Mesothelial cell of epicardium (in vitro differentiated cells): ENCODE measurements at places on chromosomes 12 and 14. TPM values are rescaled to one million over a fixed set of nuclear protein-coding genes. Genes with fewer than 3 reads are reported as not detected.

SOAT2 gene
- 0.13 to 0.40 TPM (median 0.20 TPM) in 3 replicates for total RNA-seq

MYL6B gene
- total RNA-seq, result 150 to 151 TPM (median 150 TPM) in 3 replicates

CLEC14A gene
- 0.13 TPM in 1 of 3 replicates, not detected in the others for total RNA-seq

NEUROD4 gene
- not detected in 3 replicates for total RNA-seq

PMEL gene
- 3.6 to 5.3 TPM (median 5.1 TPM) in 3 replicates for total RNA-seq

TMEM233 gene
- total RNA-seq, result not detected in 3 replicates

RPL10L gene
- not detected in 3 replicates for total RNA-seq

TPPP2 gene
- 0.47 to 0.58 TPM in 2 of 3 replicates, not detected in the other for total RNA-seq

C3AR1 gene
- not detected in 3 replicates for total RNA-seq

AKAP3 gene
- total RNA-seq, result 1.0 to 1.6 TPM (median 1.5 TPM) in 3 replicates

RD3L gene
- not detected in 3 replicates for total RNA-seq

HOXC4 gene
- 67.4 to 73.6 TPM (median 69.4 TPM) in 3 replicates for total RNA-seq

PTPRO gene
- total RNA-seq, result 2.1 to 4.3 TPM (median 2.6 TPM) in 3 replicates

GRCh38 chr12:118853634-118854033, 127.7 kb upstream of the SRRM4 start:
- no peak for DNase-seq

- DNase-seq, result no peak
These were observed 1.5 kb downstream of the MYL6 start for GRCh38 chr12:56159482-56160192.

GRCh38 chr12:76084863-76085519, 506 bp upstream of the NAP1L1 start:
- DNase-seq, result no peak

DNA sequence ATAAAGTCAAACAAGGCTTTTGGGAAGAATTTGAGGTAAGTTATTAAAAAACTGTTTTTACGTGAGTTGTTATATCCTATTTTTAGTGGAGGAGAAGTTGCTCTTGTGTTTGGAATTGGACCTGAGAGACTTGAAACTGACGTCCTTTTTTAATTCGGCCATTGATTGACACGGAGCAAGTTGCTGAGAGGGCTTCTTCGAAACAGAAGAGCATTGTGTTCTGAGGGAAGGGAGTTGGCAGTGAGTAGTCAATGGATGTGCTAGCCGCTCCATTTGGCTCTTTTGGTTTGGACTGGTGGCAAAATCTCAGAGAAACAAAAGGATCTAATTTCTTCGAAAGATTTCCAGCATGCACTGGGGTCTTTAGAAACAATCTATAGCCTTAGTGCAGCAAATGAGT, 37.3 kb downstream of the PTPN11 start:
- no peak for DNase-seq

GRCh38 chr14:100605706-100606686, 18.8 kb upstream of the BEGAIN start:
- no peak for DNase-seq

DNA sequence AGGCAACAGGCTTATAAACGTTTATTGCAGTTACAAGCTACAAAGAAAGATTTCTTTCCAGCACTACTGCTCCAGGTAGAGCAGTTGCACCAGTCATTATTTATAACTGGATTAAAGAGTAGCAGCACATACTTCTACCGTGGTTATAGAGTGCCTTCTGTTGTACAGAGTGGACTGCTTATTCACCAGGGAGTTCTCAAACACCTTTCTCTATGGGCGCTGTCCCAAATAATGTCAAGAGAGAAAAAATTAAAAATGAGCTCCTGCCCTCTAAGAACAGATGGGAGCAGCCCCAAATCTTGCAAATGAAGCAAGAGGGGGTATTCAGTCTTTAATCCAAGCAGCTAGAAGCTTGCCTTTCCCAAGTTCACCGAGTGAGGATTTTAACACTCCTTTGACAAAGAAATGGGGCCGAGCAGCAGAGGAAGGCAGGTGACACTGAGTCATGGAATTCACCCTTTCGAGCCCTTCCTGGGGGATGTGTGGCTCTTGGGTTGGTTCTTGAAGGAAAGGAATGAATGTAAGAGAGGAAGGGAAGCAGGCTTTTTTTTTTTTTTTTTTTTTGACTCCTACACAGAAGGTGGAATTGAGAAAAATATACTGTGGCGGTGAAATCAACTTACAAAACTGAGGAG, 181.2 kb downstream of the PRKCH start:
- DNase-seq, result no peak

- DNase-seq, result no peak
These were observed 363.0 kb upstream of the FKBP4 start for GRCh38 chr12:2431810-2432209.

DNA sequence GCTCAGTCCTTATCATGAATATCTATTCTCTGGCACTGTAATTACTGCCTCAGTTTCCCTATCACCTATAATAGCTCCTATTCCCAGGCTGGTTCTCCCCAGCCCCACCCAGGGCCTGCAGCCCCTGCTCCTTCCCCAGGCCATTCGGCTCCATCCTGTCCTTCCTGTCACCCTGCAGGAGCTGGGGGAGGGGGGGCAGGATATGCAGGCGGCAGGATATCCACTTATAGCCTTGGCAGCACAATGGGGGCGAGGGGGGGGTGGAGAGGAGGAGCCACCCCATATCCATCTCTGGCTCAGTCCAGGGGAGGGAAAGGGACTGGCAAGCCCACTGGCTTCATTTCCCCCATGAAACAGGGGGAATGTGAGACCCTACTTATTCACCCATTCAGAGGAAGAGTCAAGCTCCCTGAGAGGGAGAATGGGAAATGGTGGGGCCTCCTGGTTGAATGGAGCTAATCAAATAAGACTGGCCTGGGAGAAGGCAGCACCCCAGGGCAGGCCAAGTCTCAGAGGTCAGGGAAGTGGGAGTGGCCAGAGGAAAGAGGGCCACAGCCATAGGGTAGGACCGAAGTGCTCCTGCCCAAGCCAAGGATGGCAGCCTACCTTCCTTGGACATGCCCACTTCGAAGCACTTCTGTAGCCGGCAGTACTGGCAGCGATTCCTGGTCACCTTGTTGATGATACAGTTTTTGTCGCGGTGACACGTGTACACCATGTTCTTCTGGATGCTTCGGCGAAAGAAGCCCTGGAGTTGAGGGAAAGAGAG, 7.8 kb upstream of the ITGB7 start:
- DNase-seq, result no peak

DNA sequence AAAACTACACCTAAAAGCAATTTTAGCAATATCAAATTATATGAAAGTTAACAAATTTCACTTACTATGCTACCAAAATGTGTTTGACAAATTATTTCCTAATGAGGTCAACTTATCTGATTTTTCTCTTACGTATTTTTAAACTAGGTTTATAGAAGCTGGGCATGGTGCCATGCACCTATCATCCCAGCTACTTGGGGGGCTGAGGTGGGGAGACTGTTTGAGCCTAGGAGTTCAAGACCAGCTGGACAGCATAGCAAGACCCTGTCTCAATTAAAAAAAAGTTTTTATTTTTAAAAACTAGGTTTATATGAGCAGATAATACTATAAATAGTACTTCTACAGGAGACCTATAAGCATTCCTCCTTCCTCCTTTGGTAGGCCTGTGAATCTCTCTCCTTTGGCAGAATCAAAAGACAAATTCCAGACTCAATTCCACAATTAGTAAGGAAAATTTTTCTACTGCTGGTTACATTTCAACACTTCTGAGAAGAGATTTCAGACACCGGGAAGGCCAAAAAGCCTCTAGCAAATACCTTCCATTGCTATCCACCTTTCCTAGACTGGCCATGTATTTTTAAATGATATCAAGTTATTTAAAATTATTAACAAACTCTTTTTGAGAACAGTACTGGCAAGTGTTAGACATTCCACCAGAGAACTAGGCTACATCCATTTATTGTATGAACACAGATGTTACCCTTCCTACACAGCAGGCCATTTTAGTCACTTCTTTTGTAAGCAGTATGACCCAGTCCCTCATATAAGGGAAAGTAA, 34.4 kb downstream of the CDK17 start:
- DNase-seq, result no peak

GRCh38 chr14:101625336-101626097, 64.2 kb downstream of the DIO3 start:
- no peak for DNase-seq

GRCh38 chr14:63192085-63192484, 12.2 kb upstream of the RHOJ start:
- DNase-seq, result no peak

GRCh38 chr14:41868396-41868795, 261.7 kb downstream of the LRFN5 start:
- no peak for DNase-seq

DNA sequence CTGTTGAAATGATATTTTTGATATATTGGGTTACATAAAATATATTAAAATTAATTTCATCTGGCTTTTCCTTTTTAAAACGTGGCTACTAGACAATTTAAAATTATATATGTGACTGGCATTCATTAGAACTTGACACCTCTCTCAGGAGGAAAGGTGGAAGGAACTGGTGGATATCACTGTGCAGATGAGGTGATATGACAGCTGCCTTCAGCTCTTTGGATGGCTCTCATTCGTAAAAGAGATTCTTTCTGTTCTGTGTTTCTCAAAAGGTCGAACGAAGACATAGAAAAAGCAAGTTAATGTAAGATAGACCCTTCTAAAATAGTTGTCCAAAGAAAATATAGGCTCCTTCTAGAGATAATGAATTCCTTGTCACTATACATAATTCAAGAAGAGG, 36.6 kb downstream of the CRADD start:
- no peak for DNase-seq

- no peak for DNase-seq
These were observed 777.9 kb upstream of the TMEM132C start for GRCh38 chr12:127489061-127489460.

- DNase-seq, result no peak
These were observed 13.9 kb downstream of the MFAP5 start for GRCh38 chr12:8648576-8649205.

DNA sequence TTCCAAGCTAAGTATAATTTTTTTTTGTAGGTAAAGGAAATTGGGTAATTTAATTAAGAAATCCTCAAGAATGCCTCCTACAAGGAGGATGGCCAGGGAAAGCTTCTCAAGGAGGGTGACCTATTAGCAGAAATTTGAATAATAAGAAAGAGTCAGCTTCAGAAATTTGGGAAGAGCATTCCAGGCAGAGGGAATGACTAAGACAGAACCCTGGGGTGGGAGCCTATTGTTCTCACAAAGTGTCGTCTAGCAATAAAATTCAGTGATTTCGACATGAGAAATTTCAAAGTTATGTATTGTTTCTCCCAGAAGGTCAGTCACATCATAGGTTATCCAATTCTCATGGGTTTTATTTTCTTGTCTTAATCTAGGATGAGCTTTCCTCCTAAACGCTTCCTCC, 1168.4 kb downstream of the AACS start:
- DNase-seq, result no peak

GRCh38 chr12:28328967-28329366, 138.7 kb downstream of the CCDC91 start:
- no peak for DNase-seq

DNA sequence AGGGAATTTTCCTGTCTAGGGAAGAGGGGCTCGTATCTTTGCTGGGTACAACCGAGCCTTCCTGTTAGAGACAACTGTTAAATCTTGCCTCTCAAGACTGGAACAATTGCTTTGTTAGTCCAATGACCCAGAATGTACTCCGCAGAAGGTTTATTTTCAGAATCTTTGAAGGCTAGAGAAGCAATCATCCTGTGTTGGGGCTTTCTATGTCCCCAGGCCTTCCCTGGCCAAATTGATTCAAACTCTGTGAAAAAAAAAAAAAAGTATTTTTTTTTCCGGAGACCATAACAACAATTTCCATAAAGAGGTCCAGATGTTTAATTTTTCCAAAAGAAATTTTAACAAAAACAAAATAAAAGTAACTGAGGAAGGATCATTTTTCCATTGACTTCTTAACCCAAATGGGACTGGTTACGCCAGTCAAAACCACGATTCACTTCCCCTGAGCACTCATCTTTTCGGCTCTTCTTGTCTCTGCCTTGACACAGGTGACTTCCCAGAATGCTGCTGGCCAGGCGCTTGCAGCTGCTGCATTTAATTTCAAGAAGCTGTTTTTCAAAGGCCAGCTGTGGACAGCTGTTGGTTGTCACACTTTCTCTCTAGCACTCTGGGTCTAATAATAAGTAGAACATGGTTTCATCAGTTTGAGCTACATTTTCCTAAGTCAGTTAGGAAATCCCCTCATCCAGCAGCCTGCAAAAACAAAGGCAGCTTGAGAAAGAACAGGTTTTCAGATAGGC, 81.6 kb upstream of the MANSC4 start:
- no peak for DNase-seq

DNA sequence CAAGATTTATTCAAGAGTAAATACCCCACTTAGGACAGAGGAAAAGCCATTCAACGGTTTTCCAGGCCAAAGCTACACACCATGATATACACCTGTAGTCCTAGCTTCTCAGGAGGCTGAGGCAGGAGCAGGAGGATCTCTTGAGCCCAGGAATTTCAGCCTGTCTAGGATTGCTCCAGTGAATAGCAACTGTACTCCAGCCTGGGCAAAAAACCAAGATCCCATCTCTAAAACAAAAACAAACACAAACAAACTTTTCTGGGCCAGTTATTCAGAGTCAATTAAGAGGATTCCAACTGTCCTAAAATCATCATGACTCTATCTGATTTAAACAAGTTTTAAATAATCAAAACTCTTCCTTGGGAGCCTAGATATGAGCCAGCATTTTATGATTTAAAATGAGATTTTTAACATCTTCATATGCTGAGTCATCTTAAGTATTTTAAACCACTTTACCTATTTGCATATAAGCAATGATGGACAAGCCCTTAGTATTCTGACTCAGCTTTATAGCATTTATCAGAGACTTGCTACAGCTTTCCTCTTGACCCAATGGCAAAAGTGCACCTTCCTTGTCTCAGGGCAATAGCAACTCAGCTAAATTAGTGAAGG, 77.1 kb downstream of the KCNMB4 start:
- no peak for DNase-seq

DNA sequence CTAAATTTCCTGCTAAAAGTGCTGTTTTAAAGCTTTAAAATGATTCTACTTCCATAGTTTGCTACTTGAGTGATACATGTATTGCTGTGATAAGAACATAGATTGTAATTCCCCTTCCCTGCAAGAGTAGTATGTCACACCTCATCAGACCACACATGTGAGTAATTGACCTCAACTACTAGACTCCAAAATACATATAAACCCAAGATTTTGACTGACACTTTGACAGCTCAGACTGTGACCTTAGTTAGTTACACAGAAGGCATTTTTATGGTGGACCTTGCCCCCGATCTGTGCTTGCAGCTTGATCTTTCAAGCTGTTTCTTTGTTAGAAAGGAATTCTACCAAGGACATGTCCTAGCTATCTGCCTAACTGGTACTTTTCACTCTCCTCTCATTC, 18.6 kb downstream of the APOBEC1 start:
- no peak for DNase-seq

DNA sequence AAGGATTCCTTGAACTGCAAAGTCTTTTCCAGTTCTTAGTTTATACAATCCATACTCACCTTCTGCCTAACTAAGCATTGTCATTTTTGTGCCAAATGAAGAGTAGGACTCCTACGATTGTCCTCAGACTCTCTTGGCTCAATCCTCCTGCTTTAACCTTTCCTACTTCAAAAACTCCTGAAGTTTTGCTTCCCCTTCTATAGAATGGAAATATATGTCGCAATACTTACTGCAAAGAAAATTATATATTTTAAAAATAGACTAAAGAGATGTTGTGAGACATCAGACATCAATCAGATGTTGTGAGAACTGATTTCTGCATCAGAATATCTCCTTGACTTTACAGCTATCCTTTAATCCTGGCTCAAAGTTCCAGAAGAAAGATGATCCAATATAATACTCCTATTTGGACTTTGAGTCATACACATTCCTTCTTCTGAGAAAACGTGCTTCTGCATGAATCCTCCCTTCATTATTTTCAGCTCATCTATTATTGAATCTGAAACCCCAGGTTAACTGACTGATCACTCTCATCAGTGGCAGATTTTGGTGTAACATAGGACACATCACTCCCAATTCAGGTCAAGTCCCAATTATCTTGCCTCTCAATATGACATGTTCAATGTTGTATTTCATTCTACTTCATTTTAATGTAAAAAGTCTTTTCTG, 48.8 kb downstream of the A2M start:
- DNase-seq, result no peak
